ENCODE measurements at places on chromosomes 11 and 22.

- no peak for DNase-seq
- peaks cover under 1% of the 10 kb centered on the region for H3K27me3 ChIP-seq
- no peak overlapping the region for H3K4me3 ChIP-seq
- H3K27ac ChIP-seq = no peak overlapping the region
- no peaks in the 10 kb centered on the region for H3K4me1 ChIP-seq
- no peaks in the 10 kb centered on the region for H3K36me3 ChIP-seq
Measured at GRCh38 chr11:13073119-13073981, 64.2 kb downstream of the RASSF10 start.

GRCh38 chr11:114606003-114606801 lies 10.6 kb upstream of the NXPE4 start:
- DNase-seq = no peak
- H3K27ac ChIP-seq = no peak overlapping the region
- H3K36me3 ChIP-seq = no peaks in the 10 kb centered on the region
- no peak overlapping the region for H3K4me3 ChIP-seq
- no peaks in the 10 kb centered on the region for H3K4me1 ChIP-seq

DNA sequence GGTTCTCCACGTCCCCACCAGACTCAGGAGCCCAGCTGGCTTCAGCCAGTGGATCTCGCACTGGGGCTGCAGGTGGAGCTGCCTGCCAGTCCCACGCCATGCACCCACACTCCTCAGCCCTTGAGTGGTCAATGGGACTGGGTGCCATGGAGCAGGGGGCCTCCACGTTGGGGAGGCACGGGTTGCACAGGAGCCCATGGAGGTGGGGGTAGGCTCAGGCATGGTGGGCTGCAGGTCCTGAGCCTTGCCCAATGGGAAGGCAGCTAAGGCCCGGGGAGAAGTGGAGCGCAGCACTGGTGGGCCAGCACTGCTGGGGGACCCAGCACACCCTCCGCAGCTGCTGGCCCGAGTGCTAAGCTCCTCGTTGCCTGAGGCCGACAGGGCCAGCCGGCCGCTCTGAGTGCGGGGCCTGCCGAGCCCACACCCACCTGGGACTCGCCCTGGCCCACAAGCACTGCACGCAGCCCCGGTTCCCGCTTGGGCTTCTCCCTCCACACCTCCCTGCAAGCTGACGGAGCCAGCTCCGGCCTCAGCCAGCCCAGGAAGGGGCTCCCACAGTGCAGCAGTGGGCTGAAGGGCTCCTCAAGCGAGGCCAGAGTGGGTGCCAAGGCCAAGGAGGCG lies 258.5 kb upstream of the PDGFD start:
- H3K4me1 ChIP-seq = no peaks in the 10 kb centered on the region
- no peak overlapping the region for H3K4me3 ChIP-seq
- DNase-seq = no peak
- H3K27ac ChIP-seq = no peak overlapping the region

GRCh38 chr11:119472856-119473222 lies 49.9 kb upstream of the THY1 start:
- H3K4me1 ChIP-seq = peaks cover 1% of the 10 kb centered on the region
- no peaks in the 10 kb centered on the region for H3K27me3 ChIP-seq
- no peak overlapping the region for H3K4me3 ChIP-seq
- H3K36me3 ChIP-seq = no peaks in the 10 kb centered on the region

GRCh38 chr11:121936370-121936769 lies 179.6 kb downstream of the BLID start:
- peak overlapping the region; percentile 81 for H3K27ac ChIP-seq
- H3K36me3 ChIP-seq = no peaks in the 10 kb centered on the region
- peaks cover 20% of the 10 kb centered on the region for H3K4me1 ChIP-seq
- no peaks in the 10 kb centered on the region for H3K27me3 ChIP-seq
- H3K4me3 ChIP-seq = no peak overlapping the region

DNA sequence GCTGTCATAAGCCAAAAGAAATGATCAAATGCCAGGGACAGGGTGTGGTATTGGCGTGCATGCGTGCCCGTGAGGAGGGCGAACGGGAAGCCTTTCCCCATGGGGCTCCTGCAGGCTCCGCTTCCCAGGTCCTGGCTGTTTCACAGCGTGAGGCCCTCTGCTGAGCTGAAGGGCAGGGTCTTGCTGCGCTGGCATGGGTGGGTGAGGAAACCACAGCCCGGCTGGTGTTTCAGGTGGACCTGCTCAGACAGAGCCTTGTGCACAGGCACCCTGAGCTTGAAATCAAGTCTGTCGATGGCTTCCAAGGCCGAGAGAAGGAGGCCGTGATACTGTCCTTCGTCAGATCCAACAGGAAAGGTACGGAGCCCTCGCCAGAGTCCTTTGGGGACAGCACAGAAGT lies 31.4 kb downstream of the IGHMBP2 start:
- DNase-seq = no peak
- H3K36me3 ChIP-seq = peaks cover 78% of the 10 kb centered on the region
- H3K27me3 ChIP-seq = no peaks in the 10 kb centered on the region
- no peak overlapping the region for H3K27ac ChIP-seq
- H3K4me1 ChIP-seq = no peaks in the 10 kb centered on the region

DNA sequence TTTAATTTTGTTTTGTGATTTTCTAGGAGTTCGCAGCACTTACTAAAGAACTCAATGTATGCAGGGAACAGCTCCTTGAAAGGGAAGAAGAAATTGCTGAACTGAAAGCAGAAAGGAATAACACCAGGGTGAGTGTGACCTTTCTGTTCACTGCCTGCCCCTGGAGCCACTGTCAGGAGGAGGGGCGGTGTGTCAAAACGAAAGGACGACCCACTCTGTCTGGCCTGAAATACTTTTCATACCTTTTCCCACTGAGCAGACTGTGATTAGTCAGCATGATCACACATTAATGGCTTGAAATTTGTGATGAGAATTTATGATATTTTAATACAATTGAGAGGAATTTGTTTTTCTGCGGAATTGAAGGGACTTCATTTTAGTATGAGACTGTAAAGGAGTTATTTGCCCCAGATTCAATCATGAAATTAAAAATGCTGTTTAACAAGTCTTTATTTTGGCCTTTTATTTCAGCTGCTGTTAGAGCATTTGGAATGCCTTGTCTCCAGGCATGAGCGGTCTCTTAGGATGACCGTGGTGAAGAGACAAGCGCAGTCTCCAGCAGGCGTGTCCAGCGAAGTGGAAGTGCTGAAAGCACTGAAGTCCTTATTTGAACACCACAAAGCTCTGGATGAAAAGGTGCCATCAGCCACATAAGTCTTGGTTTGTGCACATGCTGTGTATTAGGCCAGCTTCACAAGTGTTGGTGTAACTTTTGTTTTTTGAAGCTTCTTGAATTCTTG lies 54.1 kb downstream of the PPFIA1 start:
- DNase-seq = no peak
- H3K4me1 ChIP-seq = peaks cover 5% of the 10 kb centered on the region
- no peaks in the 10 kb centered on the region for H3K27me3 ChIP-seq
- peaks cover 2% of the 10 kb centered on the region for H3K36me3 ChIP-seq
- no peak overlapping the region for H3K27ac ChIP-seq

DNA sequence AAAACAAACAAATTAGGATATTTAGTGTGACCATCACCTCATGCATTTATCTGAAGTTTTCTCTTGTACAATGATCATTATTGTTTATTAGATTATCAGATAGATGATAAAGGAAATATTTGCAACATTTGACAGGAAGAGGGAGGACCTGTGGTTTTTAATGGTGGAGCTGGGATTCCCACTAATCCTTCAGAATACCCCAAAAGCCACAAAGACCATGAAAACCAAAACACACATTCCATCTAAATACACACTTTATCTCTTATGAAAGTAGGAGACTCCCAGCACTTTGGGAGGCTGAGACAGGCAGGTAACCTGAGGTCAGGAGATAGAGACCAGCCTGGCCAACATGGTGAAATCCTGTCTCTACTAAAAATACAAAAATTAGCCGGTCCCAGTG lies 7.6 kb upstream of the NDUFV1 start:
- no peaks in the 10 kb centered on the region for H3K36me3 ChIP-seq
- no peak overlapping the region for H3K4me3 ChIP-seq
- H3K27ac ChIP-seq = no peak overlapping the region
- H3K4me1 ChIP-seq = no peaks in the 10 kb centered on the region
- no peaks in the 10 kb centered on the region for H3K27me3 ChIP-seq

- DNase-seq = no peak
- no peaks in the 10 kb centered on the region for H3K4me1 ChIP-seq
- H3K27me3 ChIP-seq = no peaks in the 10 kb centered on the region
- H3K4me3 ChIP-seq = no peak overlapping the region
- no peak overlapping the region for H3K27ac ChIP-seq
Measured at GRCh38 chr11:19080579-19080993, 20.1 kb upstream of the MRGPRX2 start.

- H3K4me3 ChIP-seq = no peak overlapping the region
- no peak overlapping the region for H3K27ac ChIP-seq
- no peaks in the 10 kb centered on the region for H3K4me1 ChIP-seq
- no peaks in the 10 kb centered on the region for H3K27me3 ChIP-seq
- no peak for DNase-seq
Measured at GRCh38 chr11:102926517-102926916, 29.0 kb downstream of the MMP13 start.

GRCh38 chr22:28009272-28009827 lies 90.3 kb upstream of the PITPNB start:
- H3K4me1 ChIP-seq = no peaks in the 10 kb centered on the region
- H3K4me3 ChIP-seq = no peak overlapping the region
- no peaks in the 10 kb centered on the region for H3K27me3 ChIP-seq

DNA sequence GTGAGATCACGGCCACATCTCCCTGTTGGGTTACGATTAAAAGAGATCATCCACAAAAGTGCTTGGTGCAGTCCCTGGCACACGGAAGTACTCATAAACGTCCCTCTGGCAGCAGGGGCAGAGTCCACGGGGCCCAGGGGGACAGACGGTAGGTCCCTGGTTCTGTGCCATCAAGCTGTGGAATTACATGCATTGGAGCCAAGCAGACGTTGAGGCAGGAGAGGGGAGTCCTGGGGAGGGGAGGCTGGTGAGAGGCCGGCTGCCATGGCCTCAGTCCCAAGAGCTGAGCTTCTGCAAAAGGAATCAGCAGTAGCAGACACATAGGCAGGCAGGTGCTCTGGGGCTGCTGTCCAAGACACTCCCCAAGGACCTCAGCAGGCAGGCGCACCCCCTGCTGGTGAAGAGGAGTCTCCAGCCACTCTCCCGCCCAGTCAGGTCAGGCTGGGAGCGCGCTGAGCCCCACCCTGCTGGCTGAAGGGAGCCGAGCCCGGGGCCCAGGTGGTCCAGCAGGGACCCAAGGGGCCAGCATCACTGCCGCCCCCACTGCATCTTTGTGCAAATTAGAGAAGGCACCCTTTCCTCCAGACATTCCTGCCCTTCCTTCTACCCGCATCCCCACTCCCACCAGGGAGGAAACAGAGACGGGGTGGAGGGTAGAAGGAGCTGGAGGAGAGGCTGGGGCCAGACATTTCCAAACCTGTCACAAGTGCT lies 7.6 kb upstream of the KCTD17 start:
- no peaks in the 10 kb centered on the region for H3K36me3 ChIP-seq
- DNase-seq = peak; percentile 73
- no peak overlapping the region for H3K4me3 ChIP-seq
- no peaks in the 10 kb centered on the region for H3K27me3 ChIP-seq
- H3K27ac ChIP-seq = peak overlapping the region; percentile 33
- peaks cover 24% of the 10 kb centered on the region for H3K4me1 ChIP-seq

- no peaks in the 10 kb centered on the region for H3K36me3 ChIP-seq
- no peak overlapping the region for H3K27ac ChIP-seq
- no peaks in the 10 kb centered on the region for H3K4me1 ChIP-seq
- no peak for DNase-seq
Measured at GRCh38 chr22:36443198-36443770, 38.2 kb downstream of the TXN2 start.

DNA sequence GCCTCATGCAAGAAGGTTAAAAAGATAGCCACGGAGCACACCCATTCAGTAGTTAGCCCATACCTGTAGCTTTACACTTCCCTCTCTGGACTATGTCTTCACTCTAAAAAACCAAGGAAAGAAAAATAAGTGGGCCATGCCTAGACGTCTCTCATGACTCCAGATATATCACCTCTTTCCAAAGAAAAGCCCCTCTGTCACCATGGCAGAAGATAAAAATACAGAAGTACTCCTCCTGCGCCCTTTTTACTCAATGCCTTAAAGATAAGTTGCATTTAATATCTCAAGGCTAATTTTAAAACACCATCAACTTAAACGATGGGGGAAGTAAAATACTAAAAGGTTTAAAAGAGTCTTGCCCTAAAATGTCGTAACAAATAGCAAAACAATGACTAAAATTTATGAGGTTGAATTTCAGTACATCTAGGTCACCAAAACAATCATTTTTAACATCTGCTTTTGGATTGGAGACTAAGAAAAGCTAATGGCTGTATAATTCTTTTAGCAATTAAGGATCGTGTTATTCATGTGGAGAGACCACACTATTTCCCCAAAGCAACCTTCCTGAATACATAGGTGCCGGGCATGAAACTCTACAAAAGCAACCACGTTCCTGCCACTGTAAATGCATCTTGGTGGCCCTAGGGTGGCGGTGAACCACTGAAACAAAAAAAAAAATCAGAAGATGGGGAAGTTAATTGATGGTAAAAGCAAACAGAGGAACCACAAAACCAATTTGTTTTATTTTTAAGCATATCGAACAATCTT lies 46.0 kb downstream of the CELF1 start:
- no peaks in the 10 kb centered on the region for H3K36me3 ChIP-seq
- no peaks in the 10 kb centered on the region for H3K27me3 ChIP-seq
- H3K4me1 ChIP-seq = peaks cover 10% of the 10 kb centered on the region
- H3K27ac ChIP-seq = no peak overlapping the region
- no peak for DNase-seq

- no peak overlapping the region for H3K4me3 ChIP-seq
- no peaks in the 10 kb centered on the region for H3K4me1 ChIP-seq
- no peaks in the 10 kb centered on the region for H3K27me3 ChIP-seq
- H3K27ac ChIP-seq = no peak overlapping the region
Measured at GRCh38 chr11:132453406-132453805, 1078.9 kb downstream of the OPCML start.

DNA sequence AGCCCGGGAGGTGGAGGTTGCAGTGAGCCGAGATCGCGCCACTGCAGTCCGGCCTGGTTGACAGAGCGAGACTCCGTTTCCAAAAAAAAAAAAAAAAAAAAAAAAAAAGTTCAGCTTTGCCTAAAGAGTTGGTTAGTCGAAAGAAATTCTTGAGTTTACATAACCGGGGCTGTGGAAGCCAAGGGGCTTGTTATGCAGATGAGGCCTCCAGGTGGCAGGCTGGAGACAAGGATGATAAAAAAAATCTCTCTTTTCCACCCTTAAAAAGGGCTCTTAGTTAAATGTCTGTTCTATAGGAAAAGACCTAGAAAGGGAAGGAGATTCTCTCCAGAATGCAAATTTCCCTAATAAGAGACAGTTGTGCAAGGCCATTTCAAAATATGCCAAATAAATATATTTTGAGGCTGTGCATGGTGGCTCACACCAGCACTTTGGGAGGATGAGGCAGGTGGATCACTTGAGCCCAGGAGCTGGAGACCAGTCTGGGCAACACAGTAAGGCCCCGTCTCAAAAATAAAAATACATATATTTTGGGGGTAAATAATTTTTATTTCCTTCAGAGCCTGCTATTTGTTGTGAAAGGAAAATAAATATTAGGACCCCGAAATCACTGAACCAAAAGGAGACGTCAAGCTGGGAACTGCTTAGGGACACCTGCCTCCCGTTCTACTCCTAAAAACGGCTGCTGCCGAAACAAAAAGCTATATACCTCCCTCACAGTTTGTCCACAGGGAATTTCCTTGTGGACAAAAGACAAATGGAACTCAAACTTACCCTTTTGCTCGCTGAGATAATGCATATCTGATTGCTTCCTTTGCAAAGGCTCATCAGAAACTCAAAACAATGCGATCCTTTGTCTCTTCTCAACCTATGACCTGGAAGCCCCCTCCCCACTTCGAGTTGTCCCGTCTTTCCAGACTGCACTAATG lies 2.4 kb upstream of the IFITM2 start:
- no peaks in the 10 kb centered on the region for H3K36me3 ChIP-seq
- DNase-seq = no peak
- H3K27me3 ChIP-seq = no peaks in the 10 kb centered on the region
- H3K27ac ChIP-seq = no peak overlapping the region
- H3K4me3 ChIP-seq = no peak overlapping the region
